EH (cell line): ENCODE measurements at places on chromosomes 5 and 9.

DNA sequence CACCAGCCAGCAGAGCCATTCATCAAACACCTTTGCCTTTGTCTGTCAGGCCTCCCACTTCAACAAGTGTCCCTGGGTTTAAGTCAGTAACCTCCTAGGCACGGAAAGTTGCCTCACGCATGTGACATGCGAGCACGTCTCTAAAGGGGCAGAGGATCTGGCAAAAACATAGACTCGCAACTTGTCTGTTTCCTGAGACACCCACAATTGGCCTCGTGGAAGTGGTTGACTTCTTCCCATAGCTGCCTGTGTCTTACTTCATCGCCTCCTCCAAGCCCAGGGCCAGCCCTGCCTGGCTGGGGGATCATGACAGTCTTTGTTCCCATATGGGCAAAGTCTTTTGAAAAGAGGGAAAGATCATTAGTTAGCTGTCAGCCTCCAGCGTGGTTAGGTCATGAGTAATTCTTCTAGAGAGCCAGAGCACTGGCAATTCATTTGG, 35.5 kb upstream of the GLRX start:
- DNase-seq = peak; percentile 84

DNA sequence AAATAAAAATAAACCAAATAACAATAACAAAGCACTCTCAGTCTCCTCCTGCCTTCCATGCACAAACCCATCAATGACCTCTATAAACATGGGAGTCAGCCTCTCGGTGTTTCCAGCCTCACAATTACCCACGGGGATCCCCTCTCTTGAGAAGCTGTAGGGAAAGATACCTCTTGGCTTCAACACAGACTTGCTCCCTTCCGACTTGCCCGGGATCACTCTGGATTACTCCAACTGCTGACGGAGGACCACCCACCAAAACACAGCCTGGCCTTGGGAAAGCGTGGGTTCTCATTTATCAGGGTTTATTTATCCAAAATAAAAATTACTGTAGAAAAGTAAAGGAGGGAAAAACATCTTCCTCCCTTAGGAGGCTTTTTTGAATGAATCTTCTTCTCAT, 11.5 kb upstream of the NKX2-5 start:
- DNase-seq = no peak

DNA sequence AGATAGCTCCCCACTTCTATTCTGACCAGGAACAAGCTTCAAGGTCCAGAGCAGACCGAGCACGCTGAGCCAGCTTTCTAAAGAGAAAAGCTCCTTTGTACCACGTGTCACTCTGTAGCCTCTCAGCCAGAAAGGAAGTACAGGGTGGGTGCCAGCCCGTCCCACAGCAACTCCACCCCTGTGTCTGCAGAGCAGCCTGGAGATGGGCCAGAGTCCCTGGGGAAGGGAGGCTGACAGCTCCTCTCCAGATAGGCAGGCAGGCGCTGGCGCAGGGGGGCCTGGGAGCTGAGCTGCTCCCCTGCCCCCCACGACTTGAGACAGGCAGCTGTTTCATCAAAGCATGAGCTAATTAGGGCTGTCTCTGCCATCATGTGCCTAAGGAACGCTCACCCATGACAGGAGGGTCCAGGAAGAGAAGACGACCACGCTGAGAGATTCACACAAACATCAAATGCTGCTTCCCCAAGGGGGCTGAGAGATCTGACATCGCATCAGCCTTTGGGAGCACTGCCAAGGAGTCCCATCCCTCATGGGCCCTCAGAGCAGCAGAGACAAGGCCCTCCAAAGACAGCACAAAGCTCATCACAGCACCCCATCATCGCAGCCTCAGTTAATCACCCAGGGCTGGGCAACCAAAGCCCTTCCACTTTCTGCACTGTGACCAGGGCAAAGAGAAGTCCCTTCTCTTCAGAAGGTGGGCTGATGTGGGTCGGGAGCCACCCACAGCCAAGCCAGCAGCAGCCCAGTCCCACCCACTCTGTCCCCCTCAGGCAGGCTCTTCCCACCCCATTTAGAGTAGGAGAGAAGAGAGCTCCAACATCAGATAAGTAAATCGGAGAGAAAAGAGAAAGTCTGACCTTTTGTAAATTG, 78.5 kb upstream of the LRRTM2 start:
- DNase-seq = peak; percentile 81

- no peak for DNase-seq
Measured at GRCh38 chr5:81305785-81306184, 4.4 kb downstream of the ZCCHC9 start.

- DNase-seq = no peak
Measured at GRCh38 chr5:53913941-53914340, 353.5 kb downstream of the NDUFS4 start.

DNA sequence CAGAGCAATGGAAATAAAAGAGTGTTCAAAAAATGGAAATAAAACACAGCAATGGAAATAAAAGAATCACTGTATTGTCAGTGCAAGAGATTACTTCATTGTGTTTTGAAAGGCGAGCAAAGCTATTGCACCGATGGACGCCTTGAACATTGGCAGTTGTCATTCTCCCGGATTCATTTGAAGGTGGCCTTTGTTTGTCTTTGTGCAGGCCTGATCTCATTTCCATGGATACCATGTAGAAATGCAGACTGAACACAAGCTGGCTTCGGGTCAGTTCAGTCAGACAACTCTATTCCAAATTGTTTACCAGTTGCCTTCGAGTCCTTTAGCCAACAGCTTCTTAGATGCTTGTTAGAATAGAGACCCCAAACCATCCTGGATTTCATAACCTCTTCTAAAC, 8.3 kb downstream of the ITGA2 start:
- no peak for DNase-seq

DNA sequence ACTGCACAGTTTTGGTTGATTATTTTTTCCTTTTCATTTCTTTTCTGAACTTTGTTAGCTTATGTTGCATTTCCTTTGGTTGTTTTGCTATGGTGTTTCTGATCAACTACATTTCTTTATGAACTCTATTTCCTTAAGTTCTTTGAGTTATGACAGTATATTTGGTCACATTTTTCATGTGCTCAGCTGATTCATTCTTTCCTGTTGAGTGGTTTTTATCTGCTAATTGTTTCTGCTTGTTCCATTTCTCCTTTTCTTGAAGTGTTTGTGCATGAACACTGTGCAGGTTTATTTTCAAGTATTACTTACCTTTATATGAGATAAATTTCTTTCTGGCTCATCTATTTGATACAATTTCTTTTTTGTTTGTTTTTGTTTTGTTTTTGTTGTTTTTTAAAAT, 50.9 kb upstream of the MACIR start:
- peak; percentile 29 for DNase-seq
